ENCODE measurements at places on chromosomes 4 and X. TPM values are rescaled to one million over a fixed set of nuclear protein-coding genes. Genes with fewer than 3 reads are reported as not detected.

CEP135 gene
- 5.2 TPM for total RNA-seq

FREM3 gene
- not detected for total RNA-seq

TMEM154 gene
- 0.07 TPM for total RNA-seq

ZDHHC15 gene
- not detected for total RNA-seq

ASB12 gene
- not detected for total RNA-seq

C4orf54 gene
- not detected for total RNA-seq

MAGEA8 gene
- total RNA-seq: not detected

BEX5 gene
- not detected for total RNA-seq

BCORL1 gene
- 8.4 TPM for total RNA-seq

SLC7A11 gene
- total RNA-seq: 33.3 TPM

NUP62CL gene
- total RNA-seq: 13.4 TPM

PAGE2 gene
- not detected for total RNA-seq

SPANXN3 gene
- not detected for total RNA-seq

MAGED4 gene
- total RNA-seq: 7.7 TPM

Measured in A549 treated with CpdA at 1 μM for 4 hours (cell line).